ENCODE measurements at places on chromosomes 7 and 10.

DNA sequence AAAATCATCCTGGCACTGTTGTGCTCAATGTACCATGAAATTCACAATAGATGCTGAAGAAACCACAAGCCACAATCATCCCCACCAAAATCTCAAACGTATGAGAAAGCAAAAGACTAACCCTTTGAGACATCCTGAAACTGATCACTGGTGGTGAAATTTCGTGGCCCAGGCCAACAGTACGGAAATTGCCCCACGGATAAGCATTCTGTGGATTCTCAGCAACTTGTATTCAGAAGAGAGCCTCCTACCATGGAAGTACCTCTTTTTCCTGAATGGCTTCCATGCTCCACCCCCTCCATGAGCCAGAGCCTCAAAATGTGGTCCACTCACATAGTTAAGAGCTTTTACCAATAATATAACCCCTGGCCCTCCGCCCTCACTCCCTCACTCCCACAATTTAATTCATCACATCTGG lies 163.9 kb upstream of the AUTS2 start:
- no peak for DNase-seq

- DNase-seq = no peak
These were observed 65.3 kb upstream of the SLF2 start for GRCh38 chr10:100847440-100847839.

DNA sequence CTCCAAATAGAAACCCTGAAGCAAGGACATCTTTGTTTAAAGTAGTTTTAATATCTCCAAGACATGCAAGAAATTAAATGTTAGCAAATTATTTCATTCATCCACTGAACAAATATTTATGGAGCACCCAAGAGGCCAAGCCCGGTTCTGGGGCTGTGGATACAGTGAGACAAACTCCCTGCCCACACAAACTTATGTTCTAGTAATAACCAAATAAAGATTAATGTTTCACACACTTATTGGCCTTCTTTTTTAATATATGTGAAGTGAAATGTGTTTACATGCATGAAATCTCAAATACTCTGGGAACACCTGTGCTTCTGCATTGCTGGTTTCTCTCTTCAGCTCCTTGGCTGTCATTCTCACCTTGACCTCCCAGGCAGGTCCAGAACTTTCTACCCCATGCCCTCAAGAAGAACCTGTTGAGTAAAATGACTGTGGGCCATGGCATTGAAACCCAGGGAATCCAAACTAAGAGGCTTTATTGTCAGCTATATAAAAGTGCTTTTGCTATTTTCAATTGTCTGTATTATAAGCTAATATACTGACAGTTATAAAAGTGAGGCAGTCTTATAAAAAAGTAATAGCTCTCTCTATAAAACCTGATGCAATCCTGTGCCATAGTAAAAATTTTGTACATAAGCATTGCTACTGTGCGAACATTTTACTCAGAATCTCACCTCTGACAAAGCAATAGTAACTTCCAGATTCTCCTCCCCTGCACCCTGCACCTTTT lies 43.7 kb downstream of the SVIL start:
- DNase-seq = no peak

DNA sequence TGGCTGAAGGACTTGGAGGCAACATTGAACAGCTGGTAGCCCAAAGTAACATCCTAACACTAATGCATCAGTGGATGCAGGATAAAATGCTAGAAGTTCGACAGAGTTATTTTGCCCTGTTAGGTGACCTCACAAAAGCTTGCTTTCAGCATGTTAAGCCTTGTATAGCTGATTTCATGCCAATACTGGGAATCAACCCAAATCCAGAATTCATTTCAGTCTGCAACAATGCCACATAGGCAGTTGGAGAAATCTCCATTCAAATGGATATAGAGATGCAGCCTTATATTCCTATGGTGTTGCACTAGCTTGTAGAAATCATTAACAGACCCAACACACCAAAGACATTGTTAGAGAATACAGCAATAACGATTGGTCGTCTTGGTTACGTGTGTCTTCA lies 62.9 kb downstream of the CCSER2 start:
- DNase-seq = no peak

DNA sequence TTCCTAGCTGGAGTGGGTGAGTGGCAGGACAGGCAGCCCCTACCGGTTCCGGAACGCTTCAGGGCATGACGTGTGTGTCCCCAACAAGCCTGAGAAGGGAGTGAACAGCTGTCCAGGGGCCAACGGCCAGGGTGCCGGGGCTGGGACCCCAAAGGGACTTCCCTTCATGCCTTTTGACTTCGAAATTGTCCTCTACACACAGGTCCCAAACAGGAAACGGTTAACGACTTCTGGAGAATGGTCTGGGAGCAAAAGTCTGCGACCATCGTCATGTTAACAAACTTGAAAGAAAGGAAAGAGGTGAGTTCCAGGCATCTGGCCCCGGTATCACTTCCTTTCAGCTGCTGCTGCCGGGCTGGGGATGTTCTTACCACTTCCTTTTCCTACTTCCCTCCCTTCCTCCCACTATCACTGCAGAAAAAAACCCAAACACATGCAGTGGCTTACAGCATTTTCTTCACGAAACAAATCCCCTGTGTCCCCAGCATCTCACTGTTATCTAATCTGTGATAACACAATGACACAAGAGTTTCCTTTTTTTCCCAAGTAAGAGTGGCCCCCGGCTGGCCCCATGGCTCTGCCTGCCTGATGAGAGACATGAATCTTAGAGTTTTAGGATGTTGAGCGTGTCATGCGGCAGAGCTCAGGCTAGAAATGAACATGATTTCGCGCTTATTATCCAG lies 63.2 kb downstream of the MKI67 start:
- DNase-seq = peak; percentile 69

Measured in CD4-positive, alpha-beta T cell treated with Interleukin-6 at 100 ng/mL for 8 hours (primary cell).